ENCODE measurements at places on chromosomes 2 and 18. TPM values are rescaled to one million over a fixed set of nuclear protein-coding genes. Genes with fewer than 3 reads are reported as not detected.

The TCF23 gene
- 0.69 TPM for polyA plus RNA-seq

The UCN gene
- 1.5 TPM for polyA plus RNA-seq

The SRD5A2 gene
- polyA plus RNA-seq, result 0.08 TPM

The GKN2 gene
- 0.17 TPM for polyA plus RNA-seq

The SDC1 gene
- polyA plus RNA-seq, result 27.1 TPM

The NABP1 gene
- polyA plus RNA-seq, result 43.0 TPM

The MYL12B gene
- polyA plus RNA-seq, result 595 TPM

The KIDINS220 gene
- 96.1 TPM for polyA plus RNA-seq

The RNF125 gene
- polyA plus RNA-seq, result 3.0 TPM

The TMEM37 gene
- polyA plus RNA-seq, result 57.3 TPM

The CXCR1 gene
- not detected for polyA plus RNA-seq

The HDLBP gene
- 397 TPM for polyA plus RNA-seq

The AQP4 gene
- 2.3 TPM for polyA plus RNA-seq

The GPR55 gene
- 0.18 TPM for polyA plus RNA-seq

The OSR1 gene
- 7.6 TPM for polyA plus RNA-seq

The AGFG1 gene
- polyA plus RNA-seq, result 75.2 TPM

The RESP18 gene
- polyA plus RNA-seq, result not detected

The UBXN2A gene
- 19.3 TPM for polyA plus RNA-seq

The ARHGAP15 gene
- polyA plus RNA-seq, result 2.9 TPM

The ELOA2 gene
- 0.13 TPM for polyA plus RNA-seq

The ATOH8 gene
- polyA plus RNA-seq, result 18.5 TPM
